ENCODE measurements at places on chromosomes 7 and 10. TPM values are rescaled to one million over a fixed set of nuclear protein-coding genes. Genes with fewer than 3 reads are reported as not detected.

The VPS37D gene
- 1.9 TPM for total RNA-seq

The PLPP4 gene
- total RNA-seq, result not detected

The SRRM3 gene
- total RNA-seq, result 1.3 TPM

The STRIP2 gene
- 6.9 TPM for total RNA-seq

The OPALIN gene
- total RNA-seq, result not detected

The ZNF107 gene
- 5.6 TPM for total RNA-seq

GRCh38 chr10:72006026-72006425 is 41.8 kb downstream of the CHST3 start:
- no peak for DNase-seq

DNA sequence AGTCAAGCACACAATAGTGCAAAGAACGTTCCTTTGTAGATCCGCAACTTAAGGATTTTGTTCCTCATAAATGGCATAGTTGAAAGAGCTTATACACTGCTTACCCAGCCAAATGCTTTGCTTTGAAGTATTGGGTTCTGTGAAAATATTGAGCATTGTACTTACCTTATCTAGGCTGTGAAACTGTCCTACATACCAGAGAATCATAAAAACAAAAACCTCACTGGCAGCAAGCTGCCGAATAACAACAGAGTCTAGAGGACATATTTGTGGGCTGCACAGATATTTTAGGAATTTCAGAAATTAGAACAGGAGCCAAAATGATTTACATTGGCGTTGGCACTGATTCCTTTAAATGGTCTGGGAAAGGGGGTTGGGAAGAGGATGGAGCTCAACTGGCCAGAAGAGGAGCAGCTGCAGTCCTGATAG is 174.8 kb downstream of the RTKN2 start:
- DNase-seq, result peak; percentile 94

GRCh38 chr10:101241840-101242707 is 12.8 kb upstream of the LBX1 start:
- DNase-seq, result no peak

GRCh38 chr7:44289341-44290251 is 35.8 kb downstream of the CAMK2B start:
- no peak for DNase-seq

DNA sequence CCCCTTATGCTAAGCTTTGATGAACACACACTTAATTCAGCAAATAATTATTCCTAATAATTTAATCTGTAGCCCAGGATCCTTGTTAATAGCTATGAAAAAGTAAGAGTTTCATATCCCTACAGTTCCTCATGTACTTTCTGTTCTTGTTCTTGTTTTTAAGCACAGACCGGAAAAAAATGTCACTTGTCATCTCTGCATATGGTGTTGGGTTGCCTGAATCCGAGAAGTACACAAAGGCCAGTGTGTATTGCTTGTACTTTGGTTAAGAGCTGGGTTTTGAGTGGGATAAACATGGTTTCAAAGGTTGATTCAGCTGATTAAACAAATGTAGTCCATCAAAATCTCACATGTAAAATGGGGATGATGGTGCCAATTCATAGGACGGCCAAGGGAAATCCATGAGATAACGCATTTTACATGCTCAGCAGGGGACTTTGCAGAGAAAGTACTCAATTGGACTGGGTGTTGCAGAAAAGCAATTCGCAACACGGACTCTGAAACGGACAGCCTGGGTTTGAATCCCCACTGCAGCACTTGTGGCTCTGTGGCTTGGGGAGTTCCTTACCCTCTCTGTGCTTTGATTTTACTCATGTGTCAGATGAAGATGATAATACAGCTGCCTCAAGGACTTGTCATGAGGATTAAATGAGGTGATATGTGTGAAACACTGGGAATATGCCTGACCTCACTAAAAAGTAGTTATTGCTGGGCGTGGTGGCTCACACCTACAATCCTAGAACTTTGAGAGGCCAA is 71.7 kb downstream of the MAP3K8 start:
- DNase-seq, result no peak

- DNase-seq, result no peak
Observed at GRCh38 chr7:150875791-150876190, 23.5 kb downstream of the AOC1 start.

DNA sequence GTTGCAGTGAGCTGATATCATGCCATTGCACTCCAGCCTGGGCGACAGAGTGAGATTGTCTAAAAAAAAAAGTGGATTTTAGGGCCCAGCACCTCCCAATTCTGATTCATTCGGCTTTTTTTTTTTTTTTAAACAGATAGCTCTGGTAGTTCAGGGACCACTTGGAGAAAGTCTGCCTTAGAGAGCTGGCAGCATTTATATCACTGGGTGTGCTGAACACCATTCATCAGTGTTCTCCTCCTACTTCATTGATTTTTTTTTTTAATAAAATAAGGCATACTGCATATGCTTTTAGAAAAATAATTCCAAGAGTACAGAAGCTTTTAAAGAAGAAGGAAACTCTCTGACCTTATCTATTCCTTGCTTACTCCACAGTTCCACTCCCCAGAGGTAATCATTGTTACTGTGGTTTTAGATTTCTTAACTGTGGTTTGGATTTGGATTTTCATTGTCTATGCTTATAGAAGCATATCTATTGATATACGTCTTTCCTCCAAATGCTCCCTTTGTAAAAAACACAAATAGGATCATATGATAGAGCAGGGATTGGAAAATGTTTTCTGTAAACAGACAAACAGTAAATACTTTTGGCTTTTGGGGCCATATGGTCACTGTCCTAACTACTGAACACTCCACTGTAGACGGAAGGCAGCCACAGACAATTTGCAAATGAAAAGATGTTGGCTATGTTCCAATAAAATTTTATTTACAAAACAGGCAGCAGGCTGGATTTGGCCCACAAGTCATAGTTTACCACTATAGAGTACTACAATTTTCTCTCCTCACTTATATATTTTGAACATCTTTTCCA is 21.1 kb upstream of the SAR1A start:
- peak; percentile 78 for DNase-seq

- DNase-seq, result no peak
Observed at GRCh38 chr10:66008221-66008620, 917.6 kb upstream of the LRRTM3 start.

GRCh38 chr7:81534446-81534845 is 235.4 kb downstream of the HGF start:
- DNase-seq, result no peak

- peak; percentile 86 for DNase-seq
Observed at GRCh38 chr10:132571650-132572544, 34.3 kb downstream of the INPP5A start.

GRCh38 chr7:120114626-120115025 is 158.3 kb upstream of the KCND2 start:
- no peak for DNase-seq

- no peak for DNase-seq
Observed at GRCh38 chr7:155462163-155462735, 4.3 kb downstream of the EN2 start.

DNA sequence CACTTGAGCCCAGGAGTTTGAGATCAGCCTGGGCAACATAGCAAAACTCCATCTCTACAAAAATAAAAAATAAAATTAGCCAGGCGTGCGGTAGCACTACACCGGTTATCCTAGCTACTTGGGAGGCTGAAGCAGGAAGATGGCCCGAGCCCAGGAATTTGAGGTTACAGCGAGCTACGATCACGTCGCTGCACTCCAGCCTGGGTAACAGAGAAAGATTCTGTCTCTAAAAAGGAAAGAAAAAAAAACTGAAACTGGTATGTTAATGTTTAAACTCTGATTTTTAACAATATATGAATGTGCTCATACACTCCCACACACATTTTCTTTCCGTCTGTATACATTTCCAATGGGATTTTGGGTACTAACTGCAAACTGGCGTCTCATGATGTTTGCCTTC is 140.6 kb upstream of the KMT2E start:
- DNase-seq, result peak; percentile 8

GRCh38 chr10:10551596-10552301 is 465.9 kb upstream of the CELF2 start:
- no peak for DNase-seq

- DNase-seq, result peak; percentile 11
Observed at GRCh38 chr7:39414224-39415035, 151.8 kb upstream of the YAE1 start.

DNA sequence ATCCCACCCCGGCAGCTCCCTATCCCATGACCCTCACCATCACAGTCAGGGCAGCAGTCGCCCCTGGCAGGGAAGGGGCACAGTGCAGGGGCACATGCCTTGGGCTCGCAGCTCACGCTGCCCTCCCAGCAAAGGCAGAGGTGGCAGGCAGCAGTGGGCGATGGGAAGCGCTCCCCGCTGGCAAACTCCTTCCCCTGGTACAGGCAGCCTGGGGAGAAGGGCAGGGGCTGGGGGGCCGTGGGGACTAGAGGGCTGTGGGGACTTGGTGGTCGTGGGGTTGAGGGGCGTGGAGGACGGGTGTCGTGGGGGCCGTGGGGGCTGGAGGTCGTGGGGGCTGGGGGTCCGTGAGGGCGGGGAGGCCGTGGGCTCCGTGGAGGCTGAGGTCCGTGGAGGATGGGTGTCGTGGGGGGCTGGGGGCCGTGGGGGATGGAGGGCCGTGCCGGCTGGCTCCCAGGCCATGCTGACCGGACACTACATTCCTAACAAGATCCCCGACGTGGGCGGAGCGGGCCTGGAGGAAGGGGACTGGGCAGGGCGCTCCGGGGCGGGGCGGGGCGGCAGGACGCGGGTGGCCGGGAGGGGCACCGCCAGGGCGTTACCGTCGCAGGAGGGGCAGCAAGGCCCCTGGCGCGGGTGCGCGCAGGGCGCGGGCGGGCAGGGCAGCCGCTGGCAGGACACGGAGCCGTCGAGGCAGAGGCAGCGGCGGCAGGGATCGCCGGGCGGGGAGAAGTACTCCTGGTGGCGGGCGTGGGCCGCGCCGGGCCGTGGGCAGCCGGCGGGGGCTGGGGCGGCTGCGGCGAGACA is 20.0 kb downstream of the KCP start:
- no peak for DNase-seq

- DNase-seq, result no peak
Observed at GRCh38 chr7:45972629-45973312, 51.7 kb upstream of the IGFBP3 start.

DNA sequence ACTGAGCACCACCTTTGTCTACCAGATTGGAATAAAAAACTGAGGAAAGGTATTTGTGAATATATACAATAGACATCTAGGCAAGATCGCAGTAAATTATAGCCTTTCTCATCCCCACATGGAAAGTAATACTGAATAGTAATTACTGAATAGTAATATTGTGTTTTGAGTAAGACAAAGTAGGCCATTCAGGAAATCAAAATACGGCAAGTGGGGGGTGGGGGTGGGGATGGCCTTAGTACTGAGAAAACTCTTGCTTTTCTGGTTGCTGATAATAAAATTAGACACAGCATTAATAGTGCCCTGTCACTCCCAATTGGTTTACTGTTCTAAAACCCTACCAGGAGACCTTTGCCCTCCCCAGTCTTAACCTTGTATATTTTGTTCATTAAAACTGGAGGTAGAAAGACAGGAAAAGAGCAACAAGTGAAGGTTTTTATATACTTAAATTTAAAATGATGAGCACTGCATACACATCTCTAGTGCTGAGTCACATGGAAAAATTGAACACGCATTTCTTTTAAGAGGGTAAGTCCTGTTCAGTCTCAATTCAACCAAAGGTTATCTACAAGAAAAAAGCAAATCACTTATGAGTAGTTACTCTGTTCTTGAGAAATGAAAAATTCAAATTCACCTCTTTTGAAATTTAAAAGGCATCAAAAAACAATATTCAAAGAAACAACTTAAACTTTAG is 65.6 kb downstream of the IGF2BP3 start:
- DNase-seq, result no peak

GRCh38 chr7:152467225-152467624 is 31.4 kb upstream of the KMT2C start:
- no peak for DNase-seq

DNA sequence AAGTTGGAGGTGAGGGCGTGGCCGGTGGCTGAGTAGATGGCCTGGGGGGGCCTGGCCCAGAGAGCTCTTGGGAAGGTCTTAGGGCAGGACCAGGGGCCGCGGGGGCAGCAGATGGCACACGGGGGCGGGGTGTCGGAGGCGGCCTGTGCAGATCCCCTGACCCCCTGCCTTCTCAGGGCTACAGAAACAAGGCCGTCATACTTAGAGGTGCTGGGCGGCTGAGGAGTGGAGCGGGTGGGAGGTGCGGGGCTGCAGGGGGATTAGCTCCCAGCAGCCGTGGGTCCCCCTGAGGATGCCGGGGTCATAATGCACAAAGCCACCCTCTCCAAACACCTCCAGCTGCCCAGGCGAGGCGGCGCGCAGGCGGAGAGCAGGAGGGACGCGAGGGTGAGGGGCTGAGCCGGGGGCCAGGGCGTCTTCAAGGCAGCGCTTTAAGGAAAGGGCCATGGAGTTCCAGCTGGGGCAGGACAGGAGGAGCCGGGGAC is 40.4 kb upstream of the ZNF32 start:
- DNase-seq, result no peak

DNA sequence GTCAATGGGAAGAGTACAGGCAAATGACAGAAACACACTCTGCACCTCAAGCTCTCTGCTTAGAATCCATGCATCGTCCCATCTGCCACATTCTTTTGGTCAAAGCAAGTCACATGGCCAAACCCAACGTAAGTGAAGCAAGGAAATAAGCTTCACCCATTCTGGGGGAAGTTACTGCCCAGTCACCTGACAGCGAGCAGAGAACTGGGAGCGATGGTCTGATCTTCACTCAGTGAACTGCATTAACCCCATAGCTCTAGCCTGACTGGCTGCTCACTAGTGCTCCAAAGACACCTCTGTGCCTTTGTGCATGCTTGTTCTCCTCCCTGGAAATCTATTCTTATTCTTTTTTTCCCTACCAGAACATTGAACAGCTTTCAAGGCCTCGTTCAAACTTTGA is 89.9 kb downstream of the APBB1IP start:
- DNase-seq, result no peak

DNA sequence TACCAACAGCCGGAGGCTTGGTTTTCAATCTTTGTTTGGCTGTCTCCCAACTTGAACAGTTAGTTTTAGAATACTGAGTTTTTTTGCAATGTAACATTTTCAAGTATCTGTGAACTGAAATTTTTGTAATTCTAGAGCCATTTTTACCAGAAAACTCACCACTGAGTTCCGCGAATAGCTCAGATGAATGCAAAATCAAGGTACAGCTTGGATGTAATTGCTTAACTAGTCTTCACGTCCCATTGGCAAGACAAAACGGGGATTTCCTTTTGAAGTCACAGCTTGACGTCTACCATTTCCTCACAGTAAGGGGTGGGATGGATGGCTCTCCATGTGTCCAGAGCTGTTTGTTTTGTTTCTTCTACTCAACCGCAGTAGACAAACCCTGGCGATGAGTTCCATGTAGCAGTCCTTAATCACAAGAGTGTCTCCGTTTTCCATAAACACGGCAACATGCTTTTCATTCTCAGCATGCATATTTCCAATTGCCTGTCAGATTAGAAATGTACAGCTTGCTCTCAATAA is 55.8 kb upstream of the FGFR2 start:
- no peak for DNase-seq

DNA sequence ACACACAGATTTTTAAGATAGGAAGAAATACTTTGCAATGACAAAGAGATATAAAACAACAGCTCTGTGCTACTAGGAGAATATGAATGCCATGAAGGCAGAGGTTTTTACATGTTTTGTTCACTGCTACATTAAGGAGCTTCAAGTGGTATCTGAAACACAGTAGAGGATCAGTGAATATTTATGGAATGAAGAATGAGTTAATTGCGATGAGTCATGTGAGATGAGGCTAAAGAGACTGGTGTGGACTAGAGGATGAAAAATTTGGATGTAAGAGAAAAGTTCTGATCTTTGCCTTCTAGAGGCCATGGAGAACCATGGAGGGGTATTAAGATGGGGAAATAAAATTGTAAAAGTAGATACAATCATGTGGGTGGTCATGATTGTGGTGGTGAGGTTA is 434.2 kb downstream of the PHTF2 start:
- no peak for DNase-seq

All from fibroblast of the aortic adventitia (primary cell).